ENCODE measurements at places on chromosomes 2 and 18.

DNA sequence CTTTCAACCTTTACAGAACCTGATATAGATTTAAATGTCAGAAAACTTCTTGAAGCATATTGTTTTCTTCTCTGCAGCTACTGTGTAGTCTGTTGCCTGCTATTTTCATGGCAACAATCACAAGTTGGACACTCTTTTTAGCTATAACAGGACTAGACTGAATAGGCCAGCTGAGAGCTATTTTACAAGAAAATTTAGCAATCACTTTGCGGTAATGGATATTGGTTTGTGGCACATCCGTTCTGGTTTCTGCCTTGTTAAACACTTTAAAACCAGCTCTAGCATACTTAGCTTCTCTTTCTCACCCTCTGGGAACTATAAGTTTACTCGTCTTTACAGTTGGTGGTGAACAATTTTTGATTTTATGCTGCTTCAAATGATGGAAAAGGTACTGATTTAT is 125.7 kb downstream of the MAP2 start:
- DNase-seq, result no peak

DNA sequence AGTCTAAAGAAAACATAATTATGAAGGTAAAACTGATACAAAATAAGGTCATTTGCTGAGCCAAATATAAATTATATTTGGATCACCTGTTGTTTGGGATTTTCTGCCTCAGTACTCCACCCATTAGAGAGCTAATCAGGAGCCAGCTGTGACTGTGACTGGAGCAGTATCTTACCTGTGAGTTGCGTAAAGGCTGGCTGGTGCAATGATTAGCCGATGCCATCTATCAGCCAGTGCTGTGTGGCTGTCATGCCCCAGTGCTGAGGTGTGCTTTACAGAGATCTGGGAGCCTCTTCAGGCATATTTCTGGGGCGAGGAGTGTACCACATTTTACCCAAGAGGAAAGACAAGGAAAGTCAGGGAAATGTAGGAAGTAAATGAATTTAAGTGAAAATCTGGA is 191.8 kb downstream of the LRRTM1 start:
- no peak for DNase-seq

DNA sequence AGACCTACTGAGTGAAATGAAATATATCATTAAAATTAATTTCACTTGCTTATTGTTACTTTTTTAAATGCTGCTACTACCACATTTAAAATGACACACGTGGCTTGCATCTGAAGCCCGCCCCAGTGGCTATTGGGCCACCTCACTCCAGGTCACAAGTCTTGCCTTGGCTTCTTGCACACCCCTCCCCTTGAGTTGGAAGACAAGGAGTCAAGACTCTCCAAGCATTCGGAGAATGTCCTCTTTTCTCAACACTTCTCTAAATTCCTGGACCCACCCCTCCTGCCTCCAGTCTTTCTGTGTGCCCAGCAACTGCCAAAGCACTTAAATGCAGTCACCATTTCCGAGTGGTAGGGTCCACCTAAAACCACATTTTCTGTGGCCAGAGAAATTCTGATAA is 73.4 kb downstream of the ZBTB7C start:
- DNase-seq, result no peak

GRCh38 chr2:237118561-237119155 is 33.0 kb downstream of the COPS8 start:
- no peak for DNase-seq

GRCh38 chr18:61496374-61496773 is 163.1 kb downstream of the CDH20 start:
- DNase-seq, result no peak

GRCh38 chr2:213122725-213123124 is 28.7 kb downstream of the IKZF2 start:
- DNase-seq, result no peak

- DNase-seq, result no peak
Observed at GRCh38 chr2:208541461-208541988, 134.9 kb downstream of the PTH2R start.

DNA sequence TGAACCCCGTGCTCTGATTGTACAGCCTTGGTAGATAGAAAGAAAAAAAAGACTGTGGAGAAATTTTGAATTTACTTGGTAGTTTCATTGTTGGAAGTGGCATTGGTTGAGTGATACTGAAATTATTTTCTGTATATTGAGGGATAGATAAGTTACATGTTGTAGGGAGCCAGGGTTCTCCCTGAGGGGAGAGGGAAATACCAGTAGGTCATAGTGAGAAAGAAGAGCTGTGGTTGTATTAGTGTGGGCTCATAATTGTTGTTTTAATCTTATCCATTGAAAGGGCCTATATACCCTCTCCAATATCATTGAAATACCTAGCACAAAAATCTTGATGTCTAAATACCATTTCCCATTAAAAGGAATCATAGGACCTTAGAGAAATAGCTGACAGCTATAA is 16.9 kb upstream of the RAB31 start:
- no peak for DNase-seq

DNA sequence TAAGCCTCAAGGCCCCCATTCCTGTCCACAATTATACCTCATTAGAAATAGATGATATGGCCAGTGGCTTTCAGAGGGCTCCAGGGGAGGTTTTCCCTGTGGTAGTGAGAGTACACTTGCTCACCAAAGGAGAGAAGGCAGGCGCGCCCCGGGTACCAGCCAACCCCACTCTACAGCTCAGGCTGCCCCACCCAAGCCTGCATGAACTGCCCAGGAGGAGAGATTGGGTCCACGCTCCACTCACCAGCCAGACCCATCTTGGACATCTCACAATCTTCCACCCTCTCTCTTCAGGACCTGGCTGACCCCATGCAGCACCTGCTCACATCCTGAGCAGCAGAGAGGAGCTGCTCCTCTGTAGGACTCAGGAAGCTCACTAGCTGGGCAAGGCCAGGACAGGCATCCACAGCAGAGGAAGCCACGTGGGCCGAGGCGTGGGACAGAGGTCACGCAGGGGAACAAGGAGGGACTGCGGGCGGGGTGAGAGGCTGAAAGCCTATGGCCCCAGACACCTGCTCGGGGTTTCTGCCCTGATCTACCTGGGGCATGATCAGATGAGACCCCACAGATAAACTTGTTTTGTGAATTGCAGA is 53.9 kb upstream of the GLI2 start:
- DNase-seq, result no peak

DNA sequence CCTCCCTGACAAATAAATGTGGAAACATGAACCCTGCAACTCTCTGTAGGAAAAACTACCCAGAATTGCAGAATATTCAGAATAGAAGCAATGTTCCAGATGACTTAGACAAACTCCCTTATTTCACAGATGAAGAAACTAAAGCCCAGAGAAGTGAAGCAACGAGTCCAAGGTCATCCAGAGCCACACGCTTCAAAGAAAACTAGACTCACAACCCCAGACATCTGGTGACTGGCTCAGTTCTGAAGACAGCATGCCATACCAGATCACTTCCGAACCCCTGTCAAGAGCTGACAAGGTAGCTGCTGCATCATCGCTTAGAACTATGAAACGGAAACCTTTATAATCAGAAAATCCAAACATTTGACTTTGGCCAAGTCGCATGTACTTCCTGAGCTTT is 101.3 kb downstream of the PID1 start:
- DNase-seq, result no peak

DNA sequence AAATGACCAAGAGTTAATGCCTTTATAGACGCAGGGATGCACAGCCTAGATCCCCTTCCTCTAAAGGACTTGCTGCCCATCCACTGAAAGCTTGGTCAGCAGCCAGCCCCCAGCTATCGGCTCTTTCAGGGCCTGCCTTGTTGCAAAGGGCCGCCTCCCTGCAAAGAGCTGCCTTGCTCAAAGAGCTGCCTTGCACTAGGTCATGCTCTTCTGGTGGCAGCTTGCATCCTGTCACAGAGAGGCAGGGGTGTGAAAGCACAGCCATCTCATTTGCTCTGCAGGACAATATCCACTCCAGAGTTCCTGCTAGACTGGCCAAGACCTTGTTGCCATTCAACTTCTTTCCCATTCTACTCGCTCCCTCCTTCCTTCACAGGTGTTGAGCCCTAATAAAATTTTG is 137.1 kb downstream of the MCFD2 start:
- no peak for DNase-seq

DNA sequence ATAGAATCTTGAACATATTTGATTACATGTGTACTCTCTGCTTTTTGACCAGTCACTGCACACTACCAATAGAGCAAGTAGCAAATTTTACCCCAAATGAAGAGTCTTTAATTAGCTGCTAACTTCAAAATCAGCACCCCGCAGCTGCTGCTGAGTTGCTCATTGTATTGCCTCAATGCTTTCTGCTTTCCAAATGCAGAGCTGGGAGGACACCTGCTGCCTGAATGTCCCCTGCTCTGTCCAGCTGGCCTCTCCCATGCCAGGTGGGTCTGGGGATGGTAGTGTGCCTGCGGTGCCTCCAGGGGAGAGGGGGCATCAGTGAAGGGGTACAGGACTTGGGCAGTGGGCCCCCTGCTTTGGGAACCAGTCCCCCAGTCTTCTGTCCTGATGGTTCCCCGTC is 184.8 kb downstream of the PRKCE start:
- DNase-seq, result no peak

DNA sequence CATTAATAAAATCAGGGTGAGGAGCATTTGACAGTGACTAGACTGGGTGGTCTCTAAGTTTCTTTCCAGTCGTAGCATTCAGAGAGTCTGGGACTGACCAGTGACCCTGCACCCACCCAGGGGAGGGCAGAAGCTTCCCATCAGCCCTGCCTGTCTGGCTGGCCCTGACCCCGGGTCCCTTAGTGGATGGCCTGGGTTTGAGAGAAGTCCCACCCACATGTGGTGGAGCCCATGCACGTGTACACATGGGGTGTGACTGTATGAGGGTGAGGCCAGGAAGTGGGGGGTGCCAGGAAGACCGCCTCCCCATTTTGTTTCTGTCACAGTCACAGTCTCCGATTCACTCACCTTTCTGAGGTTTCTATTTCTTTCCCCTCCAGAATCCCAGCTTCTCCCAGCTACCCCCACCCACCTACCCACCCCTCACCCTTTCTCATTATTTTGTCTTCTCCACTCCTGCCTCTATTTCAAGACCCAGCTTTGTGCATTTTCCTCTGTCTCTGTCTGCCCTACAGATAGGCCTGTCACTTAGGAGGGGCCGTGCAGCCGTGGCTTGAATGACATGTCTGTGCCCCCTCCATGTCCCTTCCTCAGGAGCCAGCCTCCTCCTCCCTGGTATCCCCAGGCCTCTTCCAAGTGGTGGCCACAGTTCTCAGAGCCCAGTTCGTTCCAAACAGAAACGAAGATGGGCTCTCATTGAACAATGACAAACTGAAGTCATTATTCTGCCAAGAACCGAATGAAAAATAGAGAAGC is 13.6 kb downstream of the CIB4 start:
- no peak for DNase-seq

- DNase-seq, result no peak
Observed at GRCh38 chr2:48699348-48699930, 56.1 kb downstream of the LHCGR start.

- DNase-seq, result no peak
Observed at GRCh38 chr2:140529706-140530105, 1601.1 kb downstream of the LRP1B start.

GRCh38 chr2:230925443-230925878 is 419 bp upstream of the GPR55 start:
- no peak for DNase-seq

DNA sequence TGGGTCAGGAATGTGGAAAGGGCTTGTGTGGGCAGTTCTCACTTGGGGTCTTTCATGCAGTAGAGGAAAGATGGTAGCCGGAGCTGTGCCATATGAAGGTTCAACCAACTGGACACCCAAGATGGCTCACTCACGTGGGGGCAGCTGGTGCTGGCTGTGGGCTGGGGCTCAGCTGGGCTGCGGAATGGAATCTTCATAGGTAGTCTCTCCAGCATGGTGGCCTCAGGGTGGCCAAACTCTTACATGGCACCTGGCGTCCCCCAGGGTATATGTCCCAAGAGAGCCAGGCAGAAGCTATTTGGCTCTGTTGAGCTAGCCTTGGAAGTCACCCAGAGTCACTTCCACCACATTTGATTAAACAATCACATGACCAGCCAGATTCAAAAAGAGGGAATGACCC is 163.1 kb upstream of the KLHL29 start:
- DNase-seq, result no peak

GRCh38 chr2:160940699-160941098 is 219.5 kb upstream of the TANK start:
- DNase-seq, result no peak

GRCh38 chr18:10660179-10660884 is 134.5 kb downstream of the NAPG start:
- no peak for DNase-seq

All from inflammatory macrophage (primary cell).